ENCODE measurements at places on chromosomes 5 and 9.

GRCh38 chr5:157352756-157353340 is 86.9 kb downstream of the CYFIP2 start:
- no peak for DNase-seq

DNA sequence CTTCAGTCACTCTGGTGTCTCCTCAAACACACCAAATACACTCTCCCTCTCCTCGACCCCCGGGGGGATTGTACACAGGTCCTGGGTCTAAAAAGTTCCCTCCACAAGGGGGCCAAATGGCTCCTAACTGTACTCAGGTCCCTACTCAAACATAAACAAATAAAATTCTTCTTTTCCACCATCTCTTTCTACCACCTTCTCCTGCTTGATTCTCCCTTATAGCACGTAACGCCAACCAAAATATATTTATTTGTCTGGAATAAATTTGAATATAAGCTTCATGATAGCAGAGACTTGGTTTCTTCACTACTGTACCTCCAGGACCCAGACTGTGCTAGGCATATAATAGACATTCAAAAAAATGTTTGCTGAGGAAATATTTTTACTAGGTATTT is 21.4 kb downstream of the ZNF608 start:
- DNase-seq = no peak

- DNase-seq = no peak
These were observed 364 bp upstream of the SFXN1 start for GRCh38 chr5:175478008-175478383.

- DNase-seq = no peak
These were observed 13.0 kb downstream of the NEK6 start for GRCh38 chr9:124270504-124271335.

GRCh38 chr5:137989419-137989818 is 43.5 kb downstream of the FAM13B start:
- DNase-seq = no peak

DNA sequence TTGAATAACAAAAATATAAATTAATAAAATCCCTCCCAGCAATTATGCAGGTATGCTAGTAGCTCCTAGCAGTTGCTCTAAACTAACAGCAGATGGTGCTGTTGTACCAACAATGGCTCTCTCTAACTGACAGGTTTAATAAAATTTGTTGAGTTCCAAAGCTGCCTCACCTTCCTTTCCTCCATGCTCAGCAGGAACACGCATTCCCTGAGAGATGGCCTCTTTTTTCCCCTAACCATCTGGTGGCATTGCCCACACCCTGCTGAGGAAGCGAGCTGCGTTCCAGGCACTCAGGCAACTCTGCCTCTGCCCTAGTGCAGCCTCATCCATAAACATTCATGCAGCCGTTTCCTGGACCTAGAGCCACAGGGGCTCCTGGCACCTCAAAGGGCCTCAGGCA is 106.2 kb downstream of the KLHL3 start:
- DNase-seq = peak; percentile 50

GRCh38 chr9:111000202-111000601 is 38.1 kb downstream of the LPAR1 start:
- no peak for DNase-seq

DNA sequence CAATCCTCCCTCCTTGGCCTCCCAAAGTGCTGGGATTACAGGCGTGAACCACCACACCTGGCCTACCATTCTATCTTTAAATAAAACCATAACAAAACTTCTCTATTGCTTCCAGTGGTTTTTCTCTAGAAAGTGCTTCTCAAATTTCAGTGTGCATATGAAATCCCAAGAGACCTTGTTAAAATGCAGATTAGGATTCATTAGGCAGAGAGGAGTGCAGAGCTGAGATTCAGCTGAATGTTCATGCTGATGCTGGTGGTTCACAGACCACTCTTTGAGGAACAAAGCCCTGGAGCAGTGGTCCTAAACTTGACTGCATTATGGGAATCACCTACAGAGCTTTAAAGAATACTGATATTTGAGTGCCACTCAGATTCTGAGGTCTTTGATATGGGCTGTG is 28.2 kb downstream of the CARD6 start:
- no peak for DNase-seq

GRCh38 chr9:69946800-69947437 is 96.7 kb upstream of the MAMDC2 start:
- DNase-seq = no peak

DNA sequence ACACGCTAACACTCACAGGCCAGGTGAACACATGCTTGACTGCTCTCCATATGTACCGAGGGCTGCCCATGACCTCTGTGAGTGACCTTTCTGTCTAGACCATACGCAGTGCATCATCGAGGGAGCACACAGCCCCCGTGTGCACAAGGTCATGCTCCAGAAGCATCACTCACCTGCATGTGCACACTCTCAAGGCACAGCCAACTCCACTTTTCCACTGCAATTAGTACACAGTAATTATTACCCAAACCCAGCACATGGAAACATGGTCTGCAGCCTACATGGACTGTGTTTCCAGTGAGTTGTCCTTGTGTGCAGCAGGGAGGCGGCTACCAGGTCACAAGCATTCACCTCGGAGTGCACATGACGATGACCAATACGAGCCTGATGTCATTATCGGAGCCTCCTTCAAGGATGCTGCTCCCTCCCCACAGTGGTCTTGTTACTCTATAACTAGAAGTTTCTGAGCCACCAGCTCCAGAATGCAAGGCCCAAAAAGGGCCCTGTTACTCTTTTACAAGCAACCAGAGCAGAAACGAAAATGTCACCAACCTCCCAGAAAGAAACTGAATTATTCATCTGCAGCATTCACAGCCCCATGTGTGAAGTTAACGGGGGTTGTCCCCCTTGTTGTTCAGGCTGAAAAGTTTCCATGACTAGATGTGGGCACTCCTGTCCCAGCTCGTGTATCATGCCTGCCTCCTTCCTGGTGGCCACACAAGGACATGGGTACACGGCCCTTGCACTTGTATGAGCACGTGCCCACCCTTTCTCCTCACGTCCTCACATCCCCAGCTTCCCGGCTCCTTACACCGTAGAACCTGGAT is 31.2 kb downstream of the SEMA4D start:
- DNase-seq = no peak

Data from HuH-7.5 (cell line).